Dermis blood vessel endothelial cell (primary cell): ENCODE measurements at places on chromosomes 4 and X.

DNA sequence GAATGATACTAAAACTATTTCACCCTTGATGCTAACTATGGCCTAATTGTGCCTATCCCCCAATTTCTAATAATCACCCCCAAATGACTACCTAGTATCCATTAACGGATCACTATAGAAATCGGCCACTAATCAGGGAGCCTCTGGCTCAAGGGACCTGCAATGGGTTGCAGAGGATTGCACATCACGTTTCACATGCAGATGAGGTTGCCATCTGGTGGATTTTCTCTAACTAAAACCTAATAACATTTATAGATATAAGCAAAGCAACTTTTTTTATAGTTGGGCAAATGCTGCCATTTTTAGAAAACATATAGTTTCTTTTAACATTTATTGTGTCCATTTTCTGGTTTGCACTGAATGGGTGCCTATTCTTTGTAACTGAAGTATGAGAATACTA, 28.3 kb upstream of the ALG13 start:
- DNase-seq, result no peak

DNA sequence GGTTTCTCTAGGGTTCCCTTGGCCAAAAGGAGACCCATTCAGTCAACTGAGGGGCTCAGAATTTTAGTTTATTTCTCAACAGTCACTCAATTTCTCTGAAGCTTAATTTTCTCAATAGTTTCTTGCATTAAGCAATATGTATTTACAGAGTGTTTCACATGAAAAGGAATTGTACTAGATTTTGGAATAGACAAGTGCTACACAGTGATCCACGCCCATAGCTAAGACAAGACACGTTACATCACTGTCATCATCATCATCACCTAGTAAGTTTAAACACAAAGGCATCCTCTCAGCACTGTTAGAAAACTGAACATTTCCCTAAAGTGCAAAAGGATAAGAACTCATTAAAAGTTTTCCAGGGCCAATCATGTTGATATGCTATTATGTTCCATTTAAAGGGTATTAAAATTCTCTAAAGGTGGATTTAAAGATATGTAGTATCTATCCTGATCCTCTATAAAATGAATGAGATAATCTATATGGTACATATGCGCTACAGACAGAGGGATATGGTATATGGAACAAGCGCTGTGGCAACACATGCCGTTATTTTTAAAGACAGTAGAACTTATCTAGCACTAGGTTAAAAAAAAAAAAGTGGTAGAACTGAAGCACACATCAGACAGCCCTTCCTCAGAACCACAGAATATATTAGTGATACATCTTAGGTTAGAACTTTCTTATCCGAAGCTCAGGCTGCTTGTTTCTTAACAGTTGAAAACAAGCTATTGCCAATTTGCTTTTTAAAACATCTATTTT, 12.1 kb downstream of the PPA2 start:
- no peak for DNase-seq

- no peak for DNase-seq
These were observed 616.1 kb upstream of the CPEB2 start for GRCh38 chr4:14386196-14386595.

DNA sequence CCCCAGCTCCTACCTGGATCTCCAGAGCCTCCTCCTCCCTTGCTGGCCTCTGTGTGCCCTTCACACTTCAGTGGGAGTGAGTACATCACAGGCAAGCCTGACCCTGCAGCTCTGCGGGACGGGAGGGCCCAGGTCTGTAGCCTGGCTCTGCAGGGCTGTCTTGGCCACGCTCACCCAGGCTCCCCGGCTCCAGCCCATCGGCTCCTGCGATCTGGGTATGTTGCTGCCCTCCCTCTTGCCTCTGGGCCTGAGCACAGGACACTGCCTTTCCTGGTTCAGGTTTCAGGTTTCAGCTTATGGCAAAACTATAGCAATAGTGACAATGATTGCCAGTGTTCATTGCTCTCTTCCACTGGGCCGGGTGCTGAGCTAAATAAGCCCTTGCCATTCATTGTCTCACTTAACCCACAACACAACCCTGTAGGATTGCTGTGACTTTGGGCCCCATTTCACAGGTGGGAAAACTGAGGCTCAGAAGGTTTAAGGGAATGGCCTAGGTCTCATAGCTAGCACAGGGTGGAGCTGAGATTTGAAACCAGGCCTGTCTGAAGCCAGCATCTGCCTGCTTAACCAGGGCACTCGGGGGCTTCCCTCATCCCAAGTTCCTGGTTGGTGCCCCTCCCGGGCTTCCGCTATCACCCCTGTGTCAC, 44.6 kb upstream of the SORCS2 start:
- DNase-seq, result no peak

DNA sequence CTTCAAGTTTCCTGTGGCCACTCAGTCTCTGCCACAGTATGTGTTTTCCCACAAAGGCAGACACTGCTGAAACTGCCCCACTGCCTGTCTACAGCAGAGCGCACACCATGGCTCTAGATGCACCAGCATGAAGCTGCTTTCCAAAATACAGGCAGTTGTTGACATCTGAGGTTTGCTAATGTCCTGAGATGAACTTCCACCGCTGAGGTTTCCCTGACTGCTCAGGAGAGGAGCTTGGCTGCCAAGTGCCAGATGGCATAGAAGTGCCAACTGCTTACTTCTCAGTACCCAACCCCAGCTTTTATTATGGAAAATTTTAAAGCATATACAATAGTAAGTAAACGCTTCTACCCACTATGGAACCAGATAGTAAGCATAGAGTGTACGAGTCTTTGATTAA, 61.0 kb upstream of the EXOC1L start:
- no peak for DNase-seq

DNA sequence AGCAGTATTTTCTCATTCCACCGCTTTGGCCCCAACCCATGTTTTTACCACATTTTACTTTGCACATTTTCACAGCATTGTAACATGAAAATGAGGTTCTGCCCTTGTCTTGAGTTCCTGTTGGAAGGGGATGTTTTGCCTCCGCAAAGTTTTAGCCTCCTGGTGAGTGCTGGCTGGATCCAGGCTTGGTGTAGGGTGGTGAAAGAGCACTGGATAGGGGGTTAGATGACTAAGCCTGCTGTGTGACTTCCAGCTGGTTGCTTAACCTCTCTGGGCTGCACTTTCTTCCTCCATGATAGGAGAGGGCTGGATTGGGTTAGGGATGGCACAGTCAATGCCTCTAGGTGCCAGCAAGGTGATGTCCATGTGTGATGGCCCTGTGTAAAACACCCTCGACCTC, 28.9 kb downstream of the CYTL1 start:
- no peak for DNase-seq
